ENCODE measurements at places on chromosomes 2 and 18.

GRCh38 chr2:62180975-62181374 is 14.9 kb upstream of the B3GNT2 start:
- DNase-seq = no peak

GRCh38 chr2:105252271-105252670 is 10.7 kb downstream of the GPR45 start:
- DNase-seq = no peak

GRCh38 chr2:49767316-49767715 is 613.0 kb upstream of the FSHR start:
- no peak for DNase-seq

- no peak for DNase-seq
Observed at GRCh38 chr2:171134624-171135230, 26.0 kb downstream of the TLK1 start.

DNA sequence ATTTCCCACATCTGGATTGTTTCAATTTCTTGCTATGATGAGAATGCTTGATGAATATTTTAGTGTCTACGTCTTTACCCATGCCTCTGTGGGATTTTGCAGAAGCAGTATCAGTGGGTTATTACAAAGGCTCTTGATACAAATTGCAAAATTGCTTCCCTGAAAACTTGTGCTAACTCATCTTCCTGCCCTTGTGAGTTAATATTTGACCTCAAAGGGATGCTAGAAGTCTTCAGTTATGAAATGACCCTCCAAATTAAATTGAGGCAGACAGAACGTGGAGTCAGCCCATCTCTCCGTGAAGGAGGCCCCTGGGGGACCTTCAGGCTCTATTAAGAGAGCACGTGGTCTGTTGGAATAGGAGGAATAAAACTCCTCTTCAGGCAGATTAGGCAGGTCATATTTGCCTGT is 239.2 kb upstream of the HS6ST1 start:
- no peak for DNase-seq

DNA sequence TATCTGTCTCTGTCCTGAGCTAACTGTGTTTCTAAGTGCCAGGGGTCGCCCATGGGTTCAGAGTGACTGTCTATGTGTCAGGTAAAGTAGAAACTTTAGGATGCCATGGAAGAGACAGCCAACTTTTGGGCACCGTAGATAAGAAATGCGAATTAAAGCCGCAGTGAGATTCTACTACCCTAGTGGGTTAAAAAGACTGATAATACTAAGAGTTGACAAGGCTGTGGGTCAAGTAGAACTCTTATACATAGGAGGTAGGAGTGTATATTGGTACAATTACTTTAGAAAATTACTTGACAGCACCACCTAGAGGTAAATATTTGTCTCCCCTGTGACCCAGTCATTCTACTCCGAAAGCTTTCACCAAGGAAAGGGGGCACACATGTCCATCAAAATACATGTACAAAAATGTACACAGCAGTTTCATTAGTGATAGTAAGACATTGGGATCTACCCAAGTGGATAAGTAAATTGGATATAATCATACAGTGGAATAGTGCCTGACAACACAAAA is 371.3 kb downstream of the SLC4A3 start:
- no peak for DNase-seq

GRCh38 chr18:24762511-24762910 is 302.1 kb downstream of the HRH4 start:
- DNase-seq = no peak

DNA sequence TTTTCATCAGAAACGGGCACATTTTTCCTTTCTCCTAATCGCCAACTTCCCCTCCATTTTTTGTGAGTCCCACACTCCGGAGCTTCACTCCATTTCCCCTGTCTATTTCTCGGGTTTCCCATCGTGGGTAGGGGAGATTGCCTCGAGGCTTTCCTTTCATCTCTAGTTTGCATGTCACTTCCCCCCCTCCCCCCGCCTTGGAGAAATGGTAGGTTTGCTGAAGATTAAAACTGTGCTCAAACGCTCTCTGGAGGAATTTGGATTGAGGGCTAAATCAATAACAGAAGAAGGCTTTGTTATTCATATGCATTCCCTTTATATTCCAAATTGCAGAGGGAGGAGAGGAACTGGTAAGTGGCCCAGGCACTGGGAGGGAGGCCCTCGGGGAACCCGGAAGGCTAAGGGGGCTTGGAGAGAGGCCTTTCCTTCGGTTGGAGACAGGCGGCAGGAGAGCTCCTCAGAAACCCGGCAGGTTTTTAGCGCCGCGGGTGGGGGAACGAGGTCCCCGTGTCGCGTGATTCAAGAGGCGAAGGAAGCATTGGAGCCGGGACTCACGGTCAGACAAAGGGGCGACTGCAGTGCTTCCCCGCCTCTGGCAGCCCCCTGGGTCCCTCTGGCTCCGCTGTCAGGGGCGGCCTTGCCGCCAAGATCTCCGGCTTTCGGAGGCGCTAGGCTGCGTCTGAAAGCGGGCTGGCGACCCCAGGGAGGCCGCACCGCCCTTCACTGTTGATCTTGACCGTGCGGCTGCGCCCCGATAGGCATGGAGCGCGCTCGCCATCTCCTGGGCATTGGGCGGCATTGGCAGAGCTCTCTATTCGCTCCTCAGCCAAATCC is 2.4 kb upstream of the HOXD12 start:
- DNase-seq = peak; percentile 74

GRCh38 chr2:158211502-158211901 is 109.8 kb downstream of the UPP2 start:
- DNase-seq = peak; percentile 75

DNA sequence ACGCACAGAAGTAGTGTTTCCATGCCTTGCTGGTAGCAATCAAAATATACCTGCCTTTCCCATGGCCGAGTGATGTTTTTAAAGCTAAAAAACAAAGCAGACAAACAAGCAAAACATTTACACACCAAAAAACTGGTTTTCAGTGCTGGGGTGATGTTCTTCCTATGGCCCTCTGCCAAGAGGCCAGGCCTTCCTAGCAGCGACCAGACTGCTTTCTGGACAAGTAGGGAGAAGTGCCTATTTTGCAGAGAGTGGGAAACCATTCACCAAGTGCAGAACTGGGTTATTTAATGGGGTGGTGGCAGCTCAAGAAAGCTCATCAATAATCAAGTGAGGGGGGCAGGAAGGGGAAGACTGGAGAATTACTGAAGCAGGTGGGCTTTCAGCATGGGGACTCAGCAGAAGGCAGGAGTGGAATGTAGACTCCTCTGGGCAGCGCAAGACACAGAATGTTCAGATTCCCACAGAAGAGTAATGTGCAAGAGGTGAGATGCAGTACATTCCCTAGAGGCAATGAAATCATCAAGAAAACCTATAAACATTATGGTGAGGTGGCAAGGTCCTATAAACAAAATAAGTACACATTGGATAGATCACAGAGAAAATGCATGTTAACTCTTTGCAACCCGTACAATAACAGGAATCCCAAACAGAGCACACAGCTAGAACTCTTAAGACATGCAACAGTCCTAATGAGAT is 44.0 kb downstream of the CPO start:
- DNase-seq = no peak
